Stimulated activated CD4-positive, alpha-beta T cell treated with anti-CD3 and anti-CD28 coated beads, Interleukin-15, amount 100 ng/mL, for 1 hour (primary cell): ENCODE measurements at places on chromosomes 16 and 17.

GRCh38 chr17:76266244-76266938 lies 1.2 kb downstream of the UBALD2 start:
- DNase-seq, result no peak

GRCh38 chr16:17773698-17774101 lies 302.9 kb upstream of the XYLT1 start:
- DNase-seq, result no peak

DNA sequence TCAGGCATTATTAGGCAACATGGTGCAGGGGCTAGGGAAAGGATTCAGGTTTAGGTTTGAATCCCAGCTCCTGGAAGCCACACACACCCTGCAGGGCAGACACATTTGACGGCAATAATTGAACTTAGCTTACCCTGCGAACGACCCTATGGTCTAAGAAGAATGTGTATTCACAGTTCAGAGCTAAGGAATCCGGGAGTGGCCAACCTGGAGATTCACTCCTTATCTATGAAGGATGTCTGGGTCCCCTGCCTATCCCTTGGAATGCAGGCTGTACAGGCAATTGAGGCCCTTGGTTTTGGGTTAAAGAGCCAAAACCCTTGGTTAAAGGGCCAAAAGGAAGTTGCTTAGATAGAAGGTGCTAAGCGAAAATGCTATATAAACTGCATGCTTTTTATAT lies 2.9 kb upstream of the SYT17 start:
- DNase-seq, result no peak

- no peak for DNase-seq
These were observed 6.2 kb downstream of the CHAD start for GRCh38 chr17:50462446-50462845.

GRCh38 chr17:33667671-33668070 lies 374.6 kb upstream of the ASIC2 start:
- DNase-seq, result no peak

DNA sequence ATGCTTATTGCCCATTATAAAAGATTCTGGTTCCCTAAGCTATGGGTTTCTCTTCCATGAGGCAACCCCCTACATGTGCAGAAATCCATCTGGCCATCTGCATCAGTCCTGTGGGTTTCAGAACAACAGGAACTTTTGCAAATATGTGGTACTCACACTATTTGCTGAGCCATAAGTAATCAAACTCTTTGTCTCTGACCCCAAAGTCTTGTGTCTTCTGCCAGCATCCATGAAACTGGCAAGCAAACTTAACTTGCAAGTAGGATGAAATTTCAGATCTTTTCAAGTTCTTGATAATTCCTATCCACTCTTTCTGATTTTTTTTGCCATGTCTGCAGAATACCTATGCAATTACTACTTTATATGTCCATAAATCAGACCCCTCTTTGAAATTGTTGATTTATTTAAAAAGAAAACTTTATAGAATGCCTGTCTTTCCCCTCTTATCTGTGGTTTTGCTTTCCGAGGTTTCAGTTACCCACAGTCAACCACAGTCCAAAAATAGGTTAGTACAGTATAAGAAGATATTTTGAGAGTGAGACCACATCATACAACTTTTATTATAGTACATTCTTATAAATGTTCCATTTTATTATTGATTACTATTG lies 158.4 kb upstream of the IRX3 start:
- DNase-seq, result no peak

DNA sequence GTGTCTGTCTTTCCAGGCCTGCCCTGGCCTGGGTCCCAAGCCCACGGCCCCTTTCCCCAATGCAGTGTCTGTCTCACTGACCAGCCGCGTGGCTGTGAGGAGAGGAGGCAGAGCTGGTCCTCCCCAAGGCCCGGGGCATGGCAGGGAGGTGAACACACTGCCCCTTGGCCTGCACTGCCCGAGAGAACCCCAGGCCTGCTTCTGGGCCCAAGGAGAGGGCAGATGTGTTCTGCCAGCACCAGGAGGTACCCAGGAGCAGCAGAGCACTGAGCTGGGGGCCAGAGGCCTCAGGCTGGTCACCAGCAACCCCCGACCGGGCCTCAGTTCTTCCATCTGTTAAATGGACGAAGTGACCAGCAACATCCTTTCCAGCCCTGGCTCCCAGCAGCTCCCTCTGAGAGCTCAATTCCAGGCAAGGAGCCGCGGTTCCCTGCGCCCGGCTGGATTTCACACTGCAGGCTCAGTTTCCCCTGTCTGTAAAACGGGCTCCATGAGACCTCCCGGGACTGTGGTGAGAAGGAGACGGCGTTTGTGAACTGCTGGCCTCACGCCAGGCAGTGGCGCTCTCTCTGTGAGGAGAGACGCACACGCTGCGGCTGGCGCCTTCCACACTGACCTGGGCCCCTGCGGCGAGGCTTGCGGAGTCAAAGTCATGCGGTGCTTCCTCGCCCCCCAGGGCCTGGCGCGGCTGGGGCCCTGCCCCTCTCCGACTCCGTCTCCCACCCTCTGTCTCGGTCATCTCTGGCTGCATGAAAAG lies 8.1 kb upstream of the ZFPM1 start:
- DNase-seq, result no peak
